Activated T-helper 1 cell treated with Interleukin-2 at 50 U/mL for 16 hours (primary cell): ENCODE measurements at places on chromosomes 2 and 18.

- no peak for DNase-seq
Measured at GRCh38 chr2:215862351-215862771, 151.0 kb downstream of the MREG start.

DNA sequence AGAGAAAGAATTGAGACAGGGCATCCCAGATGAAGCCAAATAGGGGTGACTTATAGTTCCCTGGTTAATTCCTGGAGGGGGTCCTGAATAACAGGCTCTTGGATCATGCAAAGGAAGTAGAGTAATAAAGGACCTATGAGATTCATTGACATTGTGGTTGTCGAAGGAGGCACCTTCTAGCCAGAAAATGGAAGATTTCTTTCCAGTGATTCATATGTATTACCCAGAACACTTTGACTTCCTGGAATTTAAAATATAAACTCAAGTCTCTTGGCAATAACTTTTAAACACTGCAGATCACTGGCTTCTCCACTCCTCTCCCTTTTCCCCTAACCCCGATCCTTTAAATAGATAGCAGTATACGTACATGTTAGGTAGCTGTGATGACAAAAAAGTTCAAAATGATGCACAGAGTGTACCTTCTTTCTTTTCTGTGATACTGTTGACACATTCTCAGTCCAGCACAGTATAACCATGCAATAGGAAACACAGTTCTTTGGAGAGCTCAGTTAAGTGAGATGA is 211.8 kb downstream of the LTBP1 start:
- no peak for DNase-seq

DNA sequence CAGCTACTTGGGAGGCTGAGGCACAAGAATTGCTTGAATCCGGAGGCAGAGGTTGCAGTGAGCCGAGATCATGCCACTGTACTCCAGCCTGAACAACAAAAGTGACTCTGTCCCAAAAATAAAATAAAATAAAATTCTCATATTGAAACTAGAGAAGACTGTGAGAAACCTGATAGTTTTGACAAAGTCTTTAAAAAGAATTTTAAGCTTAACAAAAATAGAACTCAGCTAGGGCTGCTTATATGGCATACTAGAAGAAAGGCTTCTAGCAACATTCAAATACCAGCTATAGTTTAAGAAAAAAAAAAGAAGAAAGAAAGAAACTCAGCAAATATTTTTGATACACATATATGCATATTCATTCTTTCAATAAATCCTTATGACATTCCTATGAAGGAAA is 13.6 kb downstream of the HADHA start:
- DNase-seq = no peak

DNA sequence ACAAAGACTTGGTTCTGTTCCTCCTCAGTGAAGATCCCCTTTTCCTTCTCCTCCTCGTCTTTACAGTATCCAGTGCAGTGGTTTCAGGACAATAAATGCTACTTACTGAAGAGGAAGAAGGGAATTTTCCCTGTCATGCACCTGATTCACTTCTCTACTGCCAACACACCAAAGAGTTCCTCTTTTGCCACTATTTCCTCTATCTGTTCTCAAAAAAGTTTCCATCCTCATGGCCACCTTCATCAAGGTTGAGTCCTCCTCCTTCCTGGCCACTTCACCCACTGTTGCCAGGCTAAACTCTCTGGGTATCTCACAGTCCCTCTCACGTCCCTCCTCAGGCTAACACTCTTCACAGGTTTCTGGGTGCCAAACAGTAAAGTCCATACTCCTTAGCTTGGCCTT is 41.7 kb downstream of the PLEKHM3 start:
- DNase-seq = no peak

DNA sequence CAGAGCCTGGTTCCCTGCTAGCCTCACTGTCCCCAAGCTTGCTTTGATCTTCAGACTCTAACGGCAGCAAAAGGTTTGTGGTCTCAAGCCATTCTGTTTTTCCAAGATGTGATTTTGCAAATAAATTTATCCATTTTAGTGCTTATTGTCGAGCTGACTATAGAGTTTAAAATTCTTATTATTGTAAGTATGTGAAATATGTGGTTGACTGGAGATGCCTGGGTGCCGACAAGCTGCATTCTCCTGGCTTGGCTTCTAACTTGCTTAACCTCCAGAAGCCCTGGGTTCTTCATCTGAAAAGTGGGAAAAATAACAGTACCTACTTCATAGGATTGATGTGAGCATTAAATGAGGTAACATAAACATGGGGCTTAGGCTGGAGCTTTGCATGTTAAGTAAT is 9.9 kb upstream of the EDAR start:
- DNase-seq = no peak

- DNase-seq = no peak
Measured at GRCh38 chr2:228786901-228787300, 484.2 kb downstream of the PID1 start.

DNA sequence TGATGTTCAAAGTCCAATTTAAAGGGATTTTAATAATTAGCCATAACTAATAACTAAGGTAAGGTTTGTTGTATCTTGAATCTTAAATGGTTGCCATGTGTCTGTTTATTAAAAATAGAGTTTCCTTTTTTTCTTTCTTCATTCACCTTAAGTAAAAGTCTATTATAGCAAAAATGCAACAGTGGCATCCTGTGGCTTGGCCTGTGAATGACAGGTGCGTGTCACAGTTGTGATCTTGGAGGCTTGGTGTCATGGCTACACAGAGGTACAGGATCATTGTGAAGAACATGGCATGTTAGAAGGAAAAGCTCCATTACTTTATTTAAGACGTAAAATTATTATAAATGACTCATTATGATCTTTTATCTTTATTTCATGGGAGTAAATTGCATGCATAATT is 246.1 kb downstream of the BCL2 start:
- no peak for DNase-seq

- no peak for DNase-seq
Measured at GRCh38 chr2:180130403-180130802, 123.3 kb upstream of the CWC22 start.

DNA sequence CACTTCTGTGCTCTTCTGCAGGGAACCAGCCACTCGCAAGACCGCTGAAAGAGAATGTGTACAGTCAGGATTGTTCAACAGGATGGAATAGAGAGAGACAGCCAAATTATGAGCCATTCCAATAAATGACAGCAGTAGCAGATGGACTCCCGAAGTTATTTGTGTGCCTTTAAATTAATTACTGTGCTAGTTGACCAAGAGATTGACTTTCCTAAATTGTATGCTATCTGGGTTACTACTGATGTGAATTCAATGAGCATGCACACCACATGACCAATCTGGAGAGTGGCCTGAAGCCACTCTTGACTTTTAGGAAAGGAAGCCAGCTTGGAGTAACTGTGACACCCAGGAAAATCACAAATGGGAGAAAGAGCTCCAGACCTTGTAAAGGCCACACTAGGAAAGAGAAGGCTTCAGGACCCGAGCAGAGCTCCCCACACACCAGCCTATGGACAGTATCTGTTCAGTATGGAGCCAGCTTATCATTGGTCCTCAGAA is 52.8 kb downstream of the CHMP3 start:
- no peak for DNase-seq

DNA sequence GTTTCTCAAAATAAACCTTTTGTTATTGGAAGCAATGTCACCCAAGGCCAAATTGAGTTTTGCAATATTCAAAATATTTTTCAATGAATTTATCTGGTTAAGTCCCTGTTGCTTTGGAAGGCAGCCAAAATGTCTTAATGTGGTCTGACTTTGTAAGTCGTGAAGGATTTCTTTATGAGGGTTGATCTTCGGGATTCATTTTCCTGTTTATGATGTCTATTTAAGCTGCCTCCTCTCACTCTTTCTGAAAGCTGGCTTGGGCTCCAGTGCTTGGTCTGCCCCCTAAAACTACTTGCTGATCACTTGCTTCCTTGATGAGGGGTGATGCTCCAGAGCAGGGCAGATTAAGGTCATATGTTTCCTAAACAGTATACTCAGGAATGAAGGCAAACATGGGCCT is 141.1 kb downstream of the ANTXR1 start:
- no peak for DNase-seq

DNA sequence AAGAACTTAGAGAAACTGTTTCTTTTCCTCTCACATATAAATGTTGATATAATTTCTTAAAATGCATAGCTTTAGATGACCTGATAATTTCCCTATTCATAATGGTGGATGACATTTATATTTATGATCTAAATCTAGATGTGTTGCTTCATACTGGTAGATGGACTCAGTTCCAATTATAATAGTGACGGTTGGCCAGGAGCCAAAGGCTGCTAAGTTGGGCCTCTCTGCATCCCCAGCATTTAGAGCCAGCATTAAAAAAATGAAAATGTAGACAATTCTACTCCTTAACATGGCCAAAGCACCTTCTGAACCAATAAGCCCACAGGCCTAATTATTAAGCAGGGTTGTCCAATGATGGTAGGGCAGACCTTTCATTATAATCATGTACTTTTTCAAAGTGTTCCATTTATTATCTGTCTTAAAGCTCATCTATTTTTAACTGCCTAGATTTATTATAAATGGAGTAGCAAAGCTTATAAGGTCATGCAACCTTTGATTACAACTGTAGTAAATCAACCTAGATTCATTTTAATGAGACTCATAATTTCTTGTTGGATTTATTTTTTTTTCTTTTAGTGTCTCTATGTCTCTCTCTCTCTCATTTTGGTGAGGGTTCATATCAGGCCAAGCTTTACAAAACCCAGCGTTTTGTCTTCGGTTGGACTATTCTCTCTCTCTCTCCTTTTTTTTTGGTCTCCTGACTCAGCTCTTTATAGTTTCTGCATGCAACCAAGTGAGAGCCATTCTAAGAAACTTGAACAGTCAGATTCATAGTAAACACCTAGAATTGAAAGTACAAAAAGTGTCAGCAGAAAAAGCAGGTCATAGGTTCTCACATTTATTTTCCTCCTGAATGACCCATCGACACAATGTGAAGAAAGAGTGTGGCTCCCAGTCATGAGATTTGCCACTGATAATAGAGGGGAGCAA is 2016.1 kb upstream of the PIK3C3 start:
- no peak for DNase-seq

- no peak for DNase-seq
Measured at GRCh38 chr18:75438891-75439290, 11.4 kb upstream of the SMIM21 start.

DNA sequence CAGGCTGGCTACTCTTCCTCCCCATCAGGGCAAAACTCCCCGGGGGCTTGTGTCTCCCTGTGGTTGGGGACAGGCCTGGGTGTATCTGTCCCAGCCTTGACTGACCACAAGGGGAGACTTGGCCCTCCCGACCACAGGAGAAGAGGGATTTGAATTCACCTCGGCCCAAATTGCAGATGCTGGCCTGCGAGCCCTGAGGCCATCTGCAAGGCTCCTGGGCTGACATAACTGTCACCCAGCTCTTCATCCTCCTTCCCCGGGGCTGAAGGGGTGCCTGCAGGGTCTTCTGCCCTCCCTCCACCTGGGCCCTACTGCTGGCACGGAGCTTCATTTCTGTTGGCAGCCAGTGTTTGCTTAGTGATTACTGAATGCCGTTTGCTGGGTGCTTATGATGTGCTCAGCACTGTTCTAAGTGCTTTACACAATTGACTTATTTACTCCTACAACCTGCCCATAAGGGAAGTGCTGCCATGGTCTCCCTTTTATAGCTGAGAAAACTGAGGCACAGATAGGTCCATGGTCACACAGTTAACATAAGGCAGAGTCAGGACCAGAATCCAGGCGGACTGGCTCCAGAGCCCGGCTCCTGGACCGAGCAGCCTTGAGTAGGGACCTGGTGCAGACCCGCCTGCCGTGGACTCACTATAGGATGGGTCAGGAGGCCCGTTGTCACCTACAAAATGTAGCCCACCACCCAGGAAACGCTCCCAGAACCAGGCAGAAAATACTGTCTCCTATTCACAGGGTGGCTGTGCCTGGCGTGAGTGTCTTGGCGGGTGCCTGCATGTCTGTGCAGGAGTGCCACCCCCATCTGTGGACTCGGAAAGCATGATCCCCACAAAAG is 18.9 kb downstream of the STEAP3 start:
- no peak for DNase-seq

GRCh38 chr18:73758446-73758845 is 389.2 kb downstream of the FBXO15 start:
- DNase-seq = no peak

DNA sequence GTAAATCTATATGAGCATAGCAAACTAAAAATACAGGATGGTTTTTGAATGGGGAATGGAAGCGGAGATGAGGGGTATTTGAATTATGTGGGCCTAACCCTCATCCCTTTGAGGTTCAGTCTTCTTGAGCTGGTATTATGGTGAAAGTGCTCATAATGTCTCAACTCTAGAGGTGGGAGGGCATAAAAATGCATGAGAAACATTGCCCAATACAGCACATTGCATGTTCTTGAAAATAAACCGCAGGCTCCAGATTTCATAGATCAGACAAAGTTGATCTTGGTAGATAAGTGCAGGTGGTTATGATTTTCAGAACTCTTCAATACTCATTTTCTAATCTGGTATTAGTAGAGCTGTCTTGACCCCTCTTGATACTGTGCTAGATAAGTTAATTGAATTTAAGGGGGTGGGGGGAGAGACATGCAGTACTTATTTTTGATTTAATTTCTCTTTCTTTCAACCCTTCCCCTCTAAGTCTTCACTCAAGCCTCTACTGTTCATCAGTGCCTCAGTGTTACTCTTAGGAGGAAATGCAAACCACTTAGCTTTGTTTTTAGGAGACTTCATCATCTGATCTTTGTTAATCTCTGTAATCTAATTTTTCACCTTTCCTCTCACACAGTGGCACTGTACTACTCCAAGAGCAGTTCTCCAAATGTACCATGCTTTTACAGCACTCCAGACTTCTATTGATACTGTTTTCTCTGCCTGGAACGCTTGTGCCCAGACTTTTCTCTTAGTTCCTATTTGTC is 22.2 kb downstream of the XRCC5 start:
- DNase-seq = no peak

DNA sequence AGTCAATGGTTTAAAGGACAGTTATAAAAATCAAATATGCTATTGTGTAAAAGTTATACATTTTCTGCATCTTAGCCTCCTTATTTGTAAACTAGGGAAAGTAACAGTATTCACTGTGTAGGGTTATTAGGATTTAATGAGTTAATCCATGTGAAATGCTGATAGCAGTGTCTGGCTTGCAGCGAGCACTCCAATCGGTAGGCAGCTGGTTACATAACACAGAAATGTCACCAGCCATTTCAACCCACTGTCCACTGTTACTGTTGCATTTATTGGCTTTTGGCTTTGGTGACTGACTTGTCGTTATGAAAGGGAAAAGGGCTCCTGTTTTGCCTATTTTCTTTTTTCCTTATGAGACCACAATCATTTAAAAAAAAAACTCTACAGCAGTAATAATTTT is 38.9 kb downstream of the ID2 start:
- DNase-seq = no peak

DNA sequence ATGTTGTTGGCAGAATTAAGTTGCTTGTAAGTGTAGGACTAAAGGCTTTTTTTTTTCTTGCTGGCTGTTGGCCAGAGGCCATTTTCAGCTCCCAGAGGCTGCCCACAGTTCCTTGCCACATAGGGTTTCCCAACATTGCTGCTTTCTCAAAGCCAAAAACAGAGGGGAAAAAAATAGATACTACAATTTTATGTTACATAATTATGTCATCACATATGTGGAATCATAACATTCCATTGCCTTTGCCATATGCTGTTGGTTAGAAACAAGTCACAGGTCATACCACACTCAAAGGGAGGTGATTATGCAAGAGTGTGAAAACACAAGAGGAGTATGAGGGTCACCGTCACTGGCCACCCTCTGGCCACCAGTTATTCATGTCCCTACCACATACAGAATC is 154.5 kb downstream of the RTN4 start:
- no peak for DNase-seq

- DNase-seq = no peak
Measured at GRCh38 chr18:41767960-41768359, 187.1 kb upstream of the PIK3C3 start.
